CD4-positive, alpha-beta memory T cell (primary cell): ENCODE measurements at places on chromosomes 13 and 19. TPM values are rescaled to one million over a fixed set of nuclear protein-coding genes. Genes with fewer than 3 reads are reported as not detected.

The LHB gene
- not detected for total RNA-seq

The LRCH1 gene
- total RNA-seq, result 19.1 TPM

- no peak for DNase-seq
Measured at GRCh38 chr19:34675919-34676318, 1.0 kb downstream of the SCGB2B2 start.

GRCh38 chr13:107299717-107300116 is 731.8 kb upstream of the ARGLU1 start:
- no peak for DNase-seq

DNA sequence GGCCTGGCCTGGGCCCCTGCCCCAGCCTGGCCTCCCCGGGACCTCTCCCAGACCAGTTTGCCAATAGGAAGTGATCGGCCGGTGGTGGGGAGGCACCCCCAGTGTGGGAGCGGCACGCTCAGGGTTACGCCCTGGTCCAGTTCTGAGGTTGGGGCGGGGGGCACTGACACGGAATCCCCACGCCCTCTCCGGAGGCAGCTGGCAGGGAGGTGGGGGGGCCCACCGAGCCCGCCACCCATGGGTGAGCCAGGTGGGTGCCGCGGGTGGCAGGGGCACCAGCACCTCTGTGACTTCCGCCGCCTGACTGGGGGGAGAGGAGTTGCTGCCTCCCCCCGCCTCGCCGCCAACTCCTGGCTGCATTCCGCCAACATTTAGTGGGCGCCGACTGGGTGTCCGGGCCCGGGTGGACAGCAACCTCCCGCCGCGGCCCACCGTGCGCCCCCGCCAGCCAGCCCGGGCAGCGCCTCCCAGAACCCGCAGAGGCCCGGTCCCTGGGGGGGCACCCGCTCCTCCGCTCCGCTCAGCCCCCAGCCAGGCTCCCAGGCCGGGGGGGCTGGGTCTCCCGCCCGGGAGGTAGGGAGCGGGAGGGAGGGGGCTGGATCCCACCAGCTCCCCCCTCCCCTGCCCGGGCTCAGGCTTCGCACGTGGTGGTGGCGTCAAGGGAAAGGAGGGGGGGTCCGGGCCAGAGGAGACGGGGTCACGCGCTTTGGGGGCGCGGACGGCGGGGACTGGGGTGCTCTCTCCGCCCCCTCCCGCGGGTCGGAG is 2.0 kb downstream of the ZBTB7A start:
- DNase-seq, result peak; percentile 45

GRCh38 chr19:30228113-30228834 is 143.9 kb upstream of the ZNF536 start:
- no peak for DNase-seq

DNA sequence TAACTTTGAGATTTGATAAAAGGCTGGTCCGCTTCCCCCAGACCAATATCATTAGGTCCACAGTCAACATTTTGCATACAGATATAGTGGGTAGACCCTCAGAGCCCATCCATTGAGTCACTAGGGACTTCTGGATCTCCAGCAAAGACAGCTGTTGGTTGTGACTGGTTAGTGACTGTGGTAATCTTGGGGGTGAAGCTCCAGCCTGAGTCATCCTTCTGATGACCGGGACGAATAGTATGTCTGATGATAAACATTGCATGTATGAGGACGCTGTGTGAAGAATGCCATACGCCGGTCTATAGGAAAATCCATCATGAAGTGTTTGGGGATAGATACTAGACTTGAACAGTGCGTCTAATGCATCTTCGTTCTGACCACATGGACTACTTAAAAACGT is 307.0 kb downstream of the UQCRFS1 start:
- DNase-seq, result no peak

DNA sequence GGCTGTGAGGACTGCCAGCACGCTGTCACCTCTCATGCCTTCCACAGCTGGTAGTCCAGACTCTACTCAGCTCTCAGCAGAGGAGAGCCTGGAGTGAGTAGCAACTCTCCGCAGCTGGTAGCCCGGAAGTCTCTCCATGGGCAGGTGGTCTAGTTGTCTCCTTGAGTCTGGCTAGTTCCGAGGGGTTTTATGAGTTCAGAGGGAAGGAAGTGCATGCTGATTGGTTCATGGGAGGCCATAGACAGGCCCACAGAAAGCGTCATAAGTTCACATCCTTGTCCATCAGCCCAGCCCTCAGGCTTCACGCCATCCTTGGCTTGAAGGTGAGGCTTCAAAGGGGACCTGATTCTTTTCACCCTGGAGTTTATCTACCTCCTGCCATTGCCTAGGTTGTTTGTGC is 2662.4 kb upstream of the PCDH20 start:
- DNase-seq, result no peak

The ZNF225 gene
- 10.7 TPM for total RNA-seq

- no peak for DNase-seq
Measured at GRCh38 chr19:45705115-45705514, 12.6 kb downstream of the QPCTL start.

- DNase-seq, result no peak
Measured at GRCh38 chr19:33376423-33376822, 2.9 kb downstream of the CEBPG start.

GRCh38 chr19:49506575-49507105 is 5.8 kb upstream of the FCGRT start:
- DNase-seq, result peak; percentile 83

The KLK8 gene
- not detected for total RNA-seq

The TIMM50 gene
- 49.6 TPM for total RNA-seq

- no peak for DNase-seq
Measured at GRCh38 chr19:55261671-55262126, 2.9 kb upstream of the PPP6R1 start.

The PEX11G gene
- 0.73 TPM for total RNA-seq

DNA sequence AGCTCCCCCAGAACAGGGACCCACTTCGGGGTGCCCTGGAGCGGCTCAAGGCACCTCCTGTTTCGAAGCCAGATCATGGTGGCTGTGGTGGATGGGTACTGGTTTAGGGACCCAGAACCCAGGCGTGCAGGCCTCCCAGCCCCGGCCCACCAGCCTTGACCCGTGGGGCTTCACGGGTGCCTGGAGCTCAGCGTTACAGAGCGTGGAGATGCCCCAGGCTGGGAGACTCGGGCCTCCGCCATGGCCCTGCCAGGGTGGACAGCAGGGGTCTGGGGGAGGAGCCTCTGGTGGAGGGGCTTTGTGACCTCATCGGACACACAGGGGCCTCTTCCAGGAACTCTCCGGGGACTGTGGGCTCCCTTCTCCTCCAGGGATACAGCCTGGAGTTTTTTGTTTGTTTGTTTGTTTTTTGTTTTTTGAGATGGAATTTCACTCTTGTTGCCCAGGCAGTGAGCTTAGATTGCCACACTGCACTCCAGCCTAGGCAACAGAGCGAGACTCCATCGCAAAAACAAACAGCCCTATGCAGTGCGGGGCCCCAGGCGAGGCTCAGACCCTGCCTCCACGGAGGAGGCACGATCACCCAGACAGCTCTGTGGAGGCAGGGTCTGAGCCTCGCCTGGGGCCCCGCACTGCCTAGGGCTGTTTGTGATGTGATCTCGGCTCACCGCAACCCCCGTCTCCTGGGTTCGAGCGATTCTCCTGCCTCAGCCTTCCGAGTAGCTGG is at the start of gene GARIN5B:
Gene GARIN5B, minus strand, starts transcription at position 271 of the 727 bp plus-strand sequence. Its CDS starts 194 bp downstream, at position 77.
- DNase-seq, result no peak

GRCh38 chr19:46674416-46675178 is 13.6 kb upstream of the DACT3 start:
- DNase-seq, result no peak

GRCh38 chr13:94825507-94825906 is 113.2 kb upstream of the SOX21 start:
- no peak for DNase-seq

The ZNF560 gene
- not detected for total RNA-seq

DNA sequence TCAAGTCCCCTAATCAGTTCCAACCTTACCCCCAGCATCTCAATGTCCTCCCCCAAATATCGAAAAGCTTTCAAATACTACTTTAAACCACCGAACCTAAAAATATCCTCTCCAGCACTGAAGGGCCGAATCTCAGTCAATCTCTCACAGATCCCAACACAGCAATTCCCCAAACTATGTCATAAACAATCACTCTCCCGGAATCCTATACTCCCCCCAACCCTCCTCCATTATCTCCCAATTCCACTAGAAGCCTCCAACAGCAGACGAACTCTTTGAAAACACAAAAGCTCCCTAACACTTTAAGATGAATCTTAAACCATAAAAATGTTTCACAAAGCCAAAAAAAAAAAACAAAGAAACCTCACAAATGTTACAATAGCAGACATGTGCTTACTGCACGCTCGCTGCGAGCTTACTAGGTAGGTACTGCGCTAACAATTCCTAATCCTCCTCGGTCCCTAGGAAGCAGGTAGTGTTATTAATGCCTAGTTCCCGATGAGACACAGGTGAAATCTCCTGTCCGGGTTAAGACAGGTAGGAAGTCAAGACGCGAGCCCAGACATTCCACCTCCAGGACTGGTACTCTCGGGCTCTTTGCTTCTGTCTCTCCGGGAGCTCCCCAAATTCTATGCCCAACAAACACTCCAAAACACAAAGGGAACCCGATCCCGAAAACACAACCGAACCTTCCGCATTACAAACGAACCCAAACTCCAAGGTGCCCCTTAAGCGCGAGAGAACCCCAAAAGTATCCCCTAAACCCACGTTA is 14.2 kb downstream of the FBXO46 start:
- DNase-seq, result no peak
